ENCODE measurements at places on chromosomes 11 and 22.

DNA sequence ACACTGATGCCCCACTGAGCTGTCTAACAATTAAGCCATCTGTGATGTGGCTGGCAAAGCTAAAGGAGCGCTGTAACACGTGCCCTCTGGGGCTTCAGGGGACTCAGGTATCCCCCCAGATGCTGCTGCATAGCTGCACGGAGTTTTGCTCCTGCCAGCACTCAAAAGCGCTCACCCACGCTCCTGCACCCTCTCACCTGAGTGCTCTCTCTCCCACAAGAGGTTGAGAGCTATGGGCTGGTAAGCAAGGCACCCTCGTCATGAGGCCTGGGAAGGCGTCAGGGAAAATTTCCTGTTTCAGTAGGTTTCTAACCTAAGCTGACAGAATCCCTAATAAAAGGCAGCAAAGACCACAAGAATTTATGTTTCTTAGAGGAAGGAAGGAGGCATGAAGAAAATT, 850.3 kb downstream of the OPCML start:
- no peak for DNase-seq
- H3K27me3 ChIP-seq = no peaks in the 10 kb centered on the region
- no peak overlapping the region for H3K27ac ChIP-seq
- no peaks in the 10 kb centered on the region for H3K4me1 ChIP-seq
- H3K4me3 ChIP-seq = no peak overlapping the region

GRCh38 chr11:1917523-1918435, 1.7 kb upstream of the TNNT3 start:
- peaks cover 23% of the 10 kb centered on the region for H3K27me3 ChIP-seq
- peaks cover 25% of the 10 kb centered on the region for H3K4me1 ChIP-seq
- peaks cover 12% of the 10 kb centered on the region for H3K36me3 ChIP-seq
- DNase-seq = no peak
- H3K27ac ChIP-seq = no peak overlapping the region
- H3K4me3 ChIP-seq = no peak overlapping the region

DNA sequence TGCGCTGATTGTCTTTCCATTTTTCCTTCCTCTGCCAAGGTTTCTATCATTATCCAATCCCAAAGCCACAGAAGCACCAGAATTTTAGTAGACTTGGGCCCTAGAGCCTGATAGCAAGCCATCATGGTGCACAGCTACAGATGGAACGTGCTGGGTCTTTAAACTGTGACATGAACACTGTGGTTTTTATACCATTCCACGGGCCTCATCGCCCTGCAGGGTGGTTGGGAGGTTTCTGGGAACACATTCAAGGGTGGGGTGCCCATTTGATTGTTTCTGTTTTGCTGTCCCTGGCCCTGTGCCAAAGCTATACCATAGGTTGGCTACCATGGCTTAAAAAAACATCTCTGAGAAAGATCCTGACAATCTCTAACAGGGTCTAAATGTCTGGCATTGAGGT, 151.9 kb downstream of the CACNA1I start:
- DNase-seq = no peak
- H3K27me3 ChIP-seq = no peaks in the 10 kb centered on the region

- H3K27ac ChIP-seq = no peak overlapping the region
- no peak for DNase-seq
- no peaks in the 10 kb centered on the region for H3K27me3 ChIP-seq
These were observed 113.7 kb upstream of the LUZP2 start for GRCh38 chr11:24383137-24383536.

DNA sequence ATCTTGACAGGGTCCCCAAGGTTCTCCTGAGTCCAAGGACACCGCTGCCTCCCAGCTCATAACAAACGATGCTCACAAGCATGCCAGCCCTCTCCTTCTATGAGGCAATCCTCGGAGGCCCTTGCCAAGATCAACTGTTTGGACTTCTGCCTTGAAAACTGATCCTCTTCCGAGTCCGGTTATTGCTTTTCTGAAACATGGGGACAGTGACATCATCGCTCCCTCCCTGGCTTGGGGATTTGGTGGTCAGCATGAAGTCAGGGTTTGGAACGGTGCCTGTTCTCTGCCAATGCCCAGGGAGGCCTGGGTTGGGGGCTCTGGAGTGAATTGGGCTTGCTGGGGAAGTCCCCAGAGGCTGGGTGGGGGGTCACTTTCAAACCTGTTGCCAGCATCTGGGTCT, 149.3 kb downstream of the FBXO7 start:
- DNase-seq = no peak
- H3K36me3 ChIP-seq = no peaks in the 10 kb centered on the region

DNA sequence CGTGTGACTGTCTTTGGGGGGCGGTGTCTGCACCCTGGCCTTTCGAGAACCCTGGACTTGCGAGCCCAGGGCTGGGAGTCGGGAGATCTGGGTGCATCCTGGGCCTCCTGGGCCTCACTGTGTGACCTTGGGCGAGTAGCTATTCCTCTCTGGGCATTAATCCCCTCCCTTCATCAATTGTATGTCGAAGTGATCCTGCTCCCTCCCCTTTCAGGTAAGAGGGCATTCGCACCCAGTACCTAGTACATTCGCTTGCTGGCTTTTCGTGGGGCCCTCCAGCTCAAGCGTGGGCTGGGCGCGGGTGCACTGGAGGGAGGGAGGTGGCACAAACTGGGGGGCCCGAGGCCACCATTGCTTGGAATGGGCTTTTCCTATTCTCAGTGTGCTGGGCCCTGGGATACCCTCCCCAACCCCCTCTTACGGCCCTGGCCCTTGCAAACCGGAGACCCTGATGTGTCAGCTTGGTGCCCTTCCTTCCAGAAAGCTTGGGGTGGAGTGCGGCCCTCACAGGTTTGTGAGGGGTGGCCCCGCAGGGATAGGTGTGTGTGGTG, 530 bp downstream of the USP35 start:
- peak overlapping the region; percentile 99 for H3K4me3 ChIP-seq
- H3K27ac ChIP-seq = peak overlapping the region; percentile 95
- H3K36me3 ChIP-seq = peaks cover 4% of the 10 kb centered on the region
- no peak for DNase-seq
- peaks cover 54% of the 10 kb centered on the region for H3K4me1 ChIP-seq

DNA sequence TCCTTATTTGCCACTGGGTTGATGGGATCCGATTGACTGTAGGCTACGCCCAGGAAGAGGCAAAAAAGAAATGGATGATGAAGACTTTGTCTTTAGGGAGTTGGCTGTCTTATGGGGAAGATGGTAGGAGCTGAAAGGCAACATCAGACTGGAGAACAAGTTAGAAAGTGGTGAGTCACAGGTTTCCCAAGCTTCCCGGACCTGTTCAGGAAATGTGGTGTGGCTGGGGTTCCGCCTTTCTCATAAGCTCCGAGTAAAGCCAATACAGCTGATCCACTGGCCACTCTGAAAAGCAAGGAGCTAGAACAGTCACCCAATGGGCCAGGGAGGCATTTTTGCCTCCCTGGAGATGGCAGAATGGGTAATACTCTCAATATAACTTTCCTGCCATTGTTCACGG, 194.5 kb downstream of the SNX19 start:
- H3K4me1 ChIP-seq = no peaks in the 10 kb centered on the region
- peaks cover 35% of the 10 kb centered on the region for H3K27me3 ChIP-seq

GRCh38 chr11:94635072-94635471, 67.9 kb downstream of the PIWIL4 start:
- no peak for DNase-seq
- no peak overlapping the region for H3K27ac ChIP-seq
- no peaks in the 10 kb centered on the region for H3K4me1 ChIP-seq
- H3K4me3 ChIP-seq = no peak overlapping the region
- no peaks in the 10 kb centered on the region for H3K27me3 ChIP-seq

- H3K4me3 ChIP-seq = peak overlapping the region; percentile 55
- no peak for DNase-seq
- no peaks in the 10 kb centered on the region for H3K36me3 ChIP-seq
- H3K4me1 ChIP-seq = peaks cover 13% of the 10 kb centered on the region
These were observed 23.4 kb upstream of the PIK3C2A start for GRCh38 chr11:17230867-17231851.

DNA sequence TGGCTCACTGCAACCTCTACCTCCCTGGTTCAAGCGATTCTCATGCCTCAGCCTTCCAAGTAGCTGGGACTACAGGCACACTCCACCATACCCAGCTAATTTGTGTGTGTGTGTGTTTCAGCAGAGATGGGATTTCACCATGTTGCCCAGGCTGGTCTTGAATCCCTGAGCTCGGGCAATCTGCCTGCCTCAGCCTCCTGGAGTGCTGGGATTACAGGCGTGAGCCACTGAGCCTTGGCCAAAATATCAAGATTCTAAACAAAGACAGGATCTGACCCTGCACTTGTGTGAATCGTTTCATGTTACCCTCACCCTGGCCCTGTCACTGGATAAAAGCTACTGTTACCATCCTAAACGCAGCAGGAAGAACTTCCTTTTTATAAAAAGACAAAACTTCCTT, 15.6 kb upstream of the THY1 start:
- H3K27ac ChIP-seq = no peak overlapping the region
- peaks cover 17% of the 10 kb centered on the region for H3K4me1 ChIP-seq
- DNase-seq = no peak
- peaks cover 30% of the 10 kb centered on the region for H3K27me3 ChIP-seq
- no peaks in the 10 kb centered on the region for H3K36me3 ChIP-seq
- H3K4me3 ChIP-seq = no peak overlapping the region

GRCh38 chr11:128845334-128845780, 21.7 kb downstream of the KCNJ1 start:
- H3K27me3 ChIP-seq = no peaks in the 10 kb centered on the region
- peaks cover 40% of the 10 kb centered on the region for H3K4me1 ChIP-seq
- DNase-seq = no peak
- no peak overlapping the region for H3K4me3 ChIP-seq

- DNase-seq = no peak
- no peaks in the 10 kb centered on the region for H3K4me1 ChIP-seq
- peaks cover 42% of the 10 kb centered on the region for H3K27me3 ChIP-seq
These were observed 37.7 kb upstream of the MMP12 start for GRCh38 chr11:102912482-102912830.

DNA sequence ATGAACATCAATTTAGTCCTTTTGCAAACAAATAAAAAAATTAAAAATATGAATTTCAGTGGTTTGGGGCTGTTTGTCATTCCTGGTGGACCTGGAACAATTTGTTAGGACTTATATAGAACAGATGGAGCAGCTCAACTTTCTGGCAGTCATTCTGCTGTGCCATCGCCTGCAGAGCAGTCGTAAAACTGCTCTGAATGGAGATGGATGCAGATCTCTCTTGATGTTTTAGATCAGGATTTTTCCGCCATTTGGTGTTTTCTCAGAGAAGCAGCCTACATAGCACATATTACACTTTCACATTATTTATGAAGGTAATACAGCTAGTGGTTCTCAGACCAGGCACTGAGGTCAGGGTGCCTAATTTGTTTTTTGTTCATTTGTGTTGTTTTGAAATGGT, 31.8 kb upstream of the HSPA8 start:
- DNase-seq = no peak
- H3K27me3 ChIP-seq = no peaks in the 10 kb centered on the region
- no peak overlapping the region for H3K27ac ChIP-seq
- no peak overlapping the region for H3K4me3 ChIP-seq

- H3K27ac ChIP-seq = no peak overlapping the region
- H3K4me3 ChIP-seq = no peak overlapping the region
- H3K36me3 ChIP-seq = peaks cover 4% of the 10 kb centered on the region
These were observed 18.3 kb upstream of the PKNOX2 start for GRCh38 chr11:125146232-125146631.

GRCh38 chr11:130611791-130612251, 163.4 kb downstream of the ADAMTS15 start:
- no peak overlapping the region for H3K27ac ChIP-seq
- peaks cover 23% of the 10 kb centered on the region for H3K27me3 ChIP-seq
- DNase-seq = no peak

- peak; percentile 71 for DNase-seq
- peaks cover 11% of the 10 kb centered on the region for H3K27me3 ChIP-seq
- H3K27ac ChIP-seq = peak overlapping the region; percentile 79
- peaks cover 15% of the 10 kb centered on the region for H3K4me1 ChIP-seq
- peaks cover 7% of the 10 kb centered on the region for H3K36me3 ChIP-seq
These were observed 632 bp downstream of the AP5B1 start for GRCh38 chr11:65779919-65780769.

GRCh38 chr22:26667140-26667539, 9.8 kb downstream of the MIAT start:
- H3K36me3 ChIP-seq = peaks cover 35% of the 10 kb centered on the region
- H3K4me1 ChIP-seq = peaks cover 54% of the 10 kb centered on the region
- H3K27me3 ChIP-seq = no peaks in the 10 kb centered on the region
- H3K4me3 ChIP-seq = no peak overlapping the region
- DNase-seq = no peak
- H3K27ac ChIP-seq = peak overlapping the region; percentile 59

DNA sequence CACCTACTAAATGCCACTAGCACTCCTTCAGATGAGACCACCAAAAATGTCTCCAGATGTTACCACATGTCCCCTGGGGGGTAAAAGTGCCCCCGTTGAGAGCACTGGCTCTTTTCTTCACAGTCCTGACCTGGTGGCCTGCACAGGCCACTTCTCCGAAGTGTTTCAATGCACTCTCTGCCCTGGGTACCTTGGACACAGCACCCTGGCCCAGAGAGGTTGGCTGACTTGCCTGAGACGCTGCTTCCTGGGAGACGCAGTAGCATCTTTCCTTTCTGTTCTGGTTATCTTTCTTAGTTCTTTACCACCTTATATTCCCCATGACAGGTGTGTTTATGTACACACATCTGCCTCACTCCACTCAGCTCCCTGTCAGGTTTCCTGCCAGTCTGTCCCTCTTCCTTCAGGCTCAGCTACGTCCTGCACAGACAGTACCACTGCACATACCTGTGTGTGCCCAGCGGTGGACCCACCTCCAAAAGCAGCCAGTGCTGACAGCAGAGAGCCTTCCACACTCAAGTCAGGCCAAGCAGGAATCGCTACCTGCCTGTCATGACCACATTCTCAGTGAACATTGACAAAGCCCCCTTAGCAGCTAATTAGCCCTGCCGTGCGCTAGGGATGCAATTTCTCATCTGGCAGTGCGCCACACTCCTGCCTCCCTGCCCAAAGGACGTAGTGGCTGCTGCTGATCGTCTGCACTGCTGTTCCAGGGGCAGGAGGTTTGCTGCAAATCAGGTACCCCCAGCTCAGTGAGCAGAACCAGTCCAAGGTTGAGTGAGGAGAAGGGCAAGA, 39.0 kb downstream of the FAM83F start:
- no peak overlapping the region for H3K4me3 ChIP-seq
- no peaks in the 10 kb centered on the region for H3K4me1 ChIP-seq
- no peaks in the 10 kb centered on the region for H3K36me3 ChIP-seq
- no peak for DNase-seq
- H3K27ac ChIP-seq = no peak overlapping the region
- peaks cover 15% of the 10 kb centered on the region for H3K27me3 ChIP-seq

DNA sequence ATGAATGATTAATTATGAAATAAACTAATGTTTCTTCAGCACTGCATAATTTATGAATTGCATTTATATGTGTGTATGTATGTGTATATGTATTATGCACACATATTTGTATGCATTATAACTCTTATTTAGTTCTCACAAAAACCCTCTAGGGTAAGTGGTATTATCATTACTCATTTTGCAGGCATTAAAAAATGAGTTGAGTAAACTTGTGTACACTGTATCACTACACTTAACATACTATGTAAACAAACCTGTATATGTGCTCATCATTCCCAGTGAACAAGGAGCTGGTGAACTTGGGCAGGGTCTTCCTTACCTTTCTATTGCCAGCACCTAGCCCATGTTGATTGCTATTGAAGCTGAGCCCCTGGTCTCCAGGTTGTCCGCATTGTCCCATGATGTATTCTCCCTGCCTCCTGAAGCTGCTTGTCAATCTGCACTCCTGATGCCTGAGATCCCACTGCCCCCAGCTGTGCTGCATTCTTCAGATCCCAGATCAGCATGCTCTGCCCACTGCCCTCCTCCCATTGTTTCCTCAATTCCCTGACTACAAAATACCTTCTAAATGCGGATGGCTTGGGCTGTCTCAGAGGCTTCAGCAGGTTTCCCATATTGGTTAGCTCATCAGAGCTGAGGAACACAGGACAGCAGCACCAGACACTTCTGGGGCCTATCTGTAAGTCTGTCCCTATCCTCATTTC, 267.9 kb upstream of the SESN3 start:
- H3K27me3 ChIP-seq = peaks cover 66% of the 10 kb centered on the region
- no peak overlapping the region for H3K27ac ChIP-seq
- H3K36me3 ChIP-seq = no peaks in the 10 kb centered on the region
- DNase-seq = no peak
- H3K4me1 ChIP-seq = no peaks in the 10 kb centered on the region
